ENCODE measurements at places on chromosomes 2 and 18.

GRCh38 chr2:46813020-46813415 is 102.6 kb downstream of the MCFD2 start:
- DNase-seq = no peak

GRCh38 chr18:8808001-8808400 is 102.6 kb downstream of the MTCL1 start:
- DNase-seq = no peak

DNA sequence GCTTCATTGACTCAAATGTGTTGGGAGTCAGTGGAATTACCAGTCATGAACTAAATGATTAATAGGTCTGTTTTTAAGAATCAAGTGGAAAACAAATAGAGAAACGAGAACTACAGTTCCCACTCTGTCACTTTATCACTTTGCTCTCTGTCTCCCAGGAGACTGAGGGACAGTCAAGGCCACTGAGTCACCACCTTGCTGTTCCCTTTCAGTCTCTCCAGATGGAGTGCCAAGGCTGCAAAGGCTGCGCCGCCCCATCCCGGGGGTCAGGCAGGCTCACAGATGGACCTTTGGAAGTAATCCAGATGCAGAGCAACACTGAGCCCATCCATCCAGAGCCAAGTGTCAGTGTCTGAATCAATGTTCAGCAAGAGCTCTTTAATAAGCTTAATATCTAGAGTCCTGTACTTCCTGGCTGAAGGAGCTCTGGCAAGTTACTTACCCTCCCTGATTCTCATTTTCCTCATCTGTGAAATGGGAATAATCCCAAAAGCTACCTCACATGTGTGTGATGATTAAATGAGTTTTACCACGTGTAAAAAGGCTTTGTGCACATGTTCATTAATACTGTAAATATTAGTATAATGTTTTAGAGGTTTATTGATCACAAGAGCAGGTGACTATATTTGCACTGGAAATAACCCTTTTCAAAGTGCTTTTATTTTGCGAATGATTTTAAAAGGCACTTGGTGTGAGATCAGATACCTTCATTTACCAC is 43.0 kb upstream of the EFEMP1 start:
- no peak for DNase-seq

DNA sequence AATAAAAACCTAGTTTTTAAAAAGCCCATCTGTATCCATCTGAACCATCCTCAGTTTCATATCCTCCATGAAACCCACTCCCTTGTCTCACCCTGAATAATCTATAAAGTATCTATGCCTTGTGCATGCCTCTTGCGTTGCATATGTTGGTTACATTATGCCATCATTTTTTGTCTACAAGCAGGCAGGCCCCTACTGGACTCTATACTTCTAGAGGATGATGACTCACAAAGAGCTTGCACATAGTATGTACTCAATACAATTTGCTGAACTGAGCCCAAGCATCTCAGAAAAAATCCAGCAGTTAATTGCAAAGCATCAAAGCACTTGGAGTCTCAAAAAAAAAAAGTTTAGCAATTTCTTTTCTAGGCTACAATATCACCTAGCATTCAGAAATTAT is 95.6 kb downstream of the DYM start:
- DNase-seq = no peak

DNA sequence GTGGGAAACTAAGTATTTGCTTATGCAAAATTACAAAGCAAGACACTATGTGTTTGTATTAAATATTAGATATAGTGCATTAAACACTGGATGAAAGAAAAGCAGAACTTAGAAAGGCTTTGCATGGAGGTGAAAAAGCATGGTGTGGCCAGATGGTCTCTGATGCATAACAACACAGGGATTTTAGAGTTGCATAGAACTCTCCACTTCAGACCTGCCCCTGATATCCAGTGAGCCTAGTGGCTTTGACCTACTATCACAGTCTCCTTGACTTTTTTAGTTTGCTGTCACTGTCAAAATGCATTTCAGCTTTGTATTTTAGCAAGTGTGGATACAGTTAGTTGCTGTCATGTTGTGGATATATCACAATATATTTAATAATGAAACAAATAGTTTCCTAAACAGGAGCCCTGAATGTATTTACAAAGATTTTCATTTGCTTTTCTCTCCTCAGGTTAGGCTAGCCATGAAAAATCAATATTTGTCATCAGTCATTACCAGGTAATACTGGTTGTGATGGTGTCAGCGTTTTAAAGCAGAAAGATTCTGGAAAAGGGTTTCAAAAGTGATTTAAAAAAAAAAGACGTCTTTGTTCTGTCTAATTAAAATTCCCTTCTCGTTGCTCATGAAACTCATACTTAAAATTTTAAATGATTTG is 5.2 kb downstream of the CSRNP3 start:
- no peak for DNase-seq

DNA sequence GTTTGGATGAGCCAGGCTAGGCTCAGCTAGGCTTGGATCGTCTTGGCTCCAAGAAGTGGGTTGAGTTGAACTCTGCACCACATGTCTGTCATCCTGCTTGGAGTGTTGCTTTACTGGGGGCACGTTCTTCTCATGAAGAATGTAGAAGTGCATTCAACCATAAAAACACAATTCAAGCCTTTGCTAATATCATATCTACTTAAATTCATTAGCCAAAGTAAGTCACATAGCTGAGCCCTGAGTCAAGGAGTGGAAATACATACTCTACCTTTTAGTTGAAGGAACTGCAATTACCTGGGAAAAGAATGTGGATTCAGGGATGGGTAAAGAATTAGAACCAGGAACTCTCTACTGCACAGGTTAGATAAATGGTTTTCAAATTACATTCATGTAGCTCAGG is 360.4 kb upstream of the KCNH7 start:
- DNase-seq = no peak

GRCh38 chr18:12233378-12233777 is 20.8 kb upstream of the CIDEA start:
- DNase-seq = no peak

DNA sequence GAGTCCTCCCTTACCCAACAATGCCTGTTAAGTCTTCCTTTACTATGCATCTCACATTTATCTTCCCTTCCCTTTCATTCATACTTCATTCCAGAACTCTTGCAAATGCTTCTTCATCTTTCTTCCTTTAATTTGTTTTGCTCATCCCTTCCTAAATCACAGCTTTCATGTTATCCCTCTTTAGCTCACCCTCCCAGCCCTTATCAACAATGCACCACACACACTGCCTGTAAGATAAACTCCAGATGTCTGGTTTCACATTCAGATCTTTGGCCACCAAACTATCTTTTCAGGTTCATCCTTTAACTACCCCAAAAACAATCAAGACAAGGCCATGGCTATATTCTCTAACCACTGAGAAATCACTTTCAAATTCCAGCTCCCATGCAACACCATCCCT is 3.4 kb downstream of the CCDC93 start:
- DNase-seq = no peak

- DNase-seq = peak; percentile 71
Measured at GRCh38 chr18:56402872-56403516, 235.4 kb downstream of the TXNL1 start.

DNA sequence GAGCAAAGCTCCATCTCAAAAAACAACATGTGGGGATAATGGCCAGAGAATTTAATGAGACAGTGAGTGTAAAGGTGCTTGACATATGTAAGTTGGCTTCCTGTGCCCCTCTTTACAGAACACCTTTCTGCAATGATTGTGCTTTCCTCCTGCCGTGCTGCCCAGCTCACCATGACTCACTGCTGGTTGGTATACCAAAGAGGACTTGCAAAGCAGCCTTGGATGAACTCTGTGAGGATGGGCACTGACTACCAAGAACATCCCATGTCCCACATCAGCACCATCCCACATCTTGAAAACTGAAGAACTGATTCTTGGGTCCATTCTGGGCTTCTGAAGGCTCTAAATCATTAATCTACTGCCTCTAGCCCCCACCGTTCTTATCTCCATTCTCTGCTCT is 52.2 kb downstream of the NGEF start:
- no peak for DNase-seq

- no peak for DNase-seq
Measured at GRCh38 chr18:35215026-35215425, 25.8 kb upstream of the ZNF397 start.

DNA sequence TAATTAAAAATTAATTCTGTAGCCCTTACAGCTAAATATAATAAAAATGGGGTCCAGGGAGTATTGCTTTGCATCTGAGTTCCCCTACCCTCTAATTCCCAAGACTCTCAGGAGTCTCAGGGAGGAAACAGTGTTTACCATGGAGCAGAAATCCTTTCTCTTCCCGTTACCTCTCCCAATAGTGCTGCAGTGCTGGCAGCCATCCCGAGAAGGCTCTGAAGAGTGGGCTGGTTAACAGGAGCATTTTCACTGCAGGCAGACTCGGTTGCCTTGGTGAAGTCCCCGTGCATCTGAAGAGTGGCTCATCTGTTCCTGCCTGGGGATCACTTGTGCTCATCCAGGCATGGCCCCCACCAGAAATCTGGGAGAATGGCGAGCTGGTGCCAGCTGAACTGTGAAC is 41.8 kb upstream of the TMEM178A start:
- DNase-seq = no peak

- peak; percentile 27 for DNase-seq
Measured at GRCh38 chr2:24382363-24383073, 22.2 kb upstream of the ITSN2 start.

DNA sequence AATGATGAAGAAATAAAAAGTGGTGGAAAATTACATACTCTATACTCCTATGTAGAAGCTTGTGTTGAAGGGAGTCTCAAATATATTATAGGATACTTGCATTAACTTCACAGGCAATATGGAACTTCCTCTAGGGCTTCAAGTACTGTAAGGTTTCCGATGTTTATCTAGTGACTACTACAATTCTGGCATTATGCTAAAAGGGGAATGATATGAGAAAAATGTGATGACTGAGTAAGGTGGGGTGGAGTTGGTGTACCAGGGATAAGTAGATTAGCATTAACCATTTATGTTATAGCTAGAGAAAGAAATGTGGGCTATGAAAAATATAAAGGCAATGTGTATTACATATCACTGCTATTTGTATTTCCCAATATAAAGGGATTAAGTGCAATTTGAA is 229.5 kb downstream of the DCC start:
- no peak for DNase-seq

- DNase-seq = no peak
Measured at GRCh38 chr2:3712831-3713503, 9.6 kb downstream of the DCDC2C start.

DNA sequence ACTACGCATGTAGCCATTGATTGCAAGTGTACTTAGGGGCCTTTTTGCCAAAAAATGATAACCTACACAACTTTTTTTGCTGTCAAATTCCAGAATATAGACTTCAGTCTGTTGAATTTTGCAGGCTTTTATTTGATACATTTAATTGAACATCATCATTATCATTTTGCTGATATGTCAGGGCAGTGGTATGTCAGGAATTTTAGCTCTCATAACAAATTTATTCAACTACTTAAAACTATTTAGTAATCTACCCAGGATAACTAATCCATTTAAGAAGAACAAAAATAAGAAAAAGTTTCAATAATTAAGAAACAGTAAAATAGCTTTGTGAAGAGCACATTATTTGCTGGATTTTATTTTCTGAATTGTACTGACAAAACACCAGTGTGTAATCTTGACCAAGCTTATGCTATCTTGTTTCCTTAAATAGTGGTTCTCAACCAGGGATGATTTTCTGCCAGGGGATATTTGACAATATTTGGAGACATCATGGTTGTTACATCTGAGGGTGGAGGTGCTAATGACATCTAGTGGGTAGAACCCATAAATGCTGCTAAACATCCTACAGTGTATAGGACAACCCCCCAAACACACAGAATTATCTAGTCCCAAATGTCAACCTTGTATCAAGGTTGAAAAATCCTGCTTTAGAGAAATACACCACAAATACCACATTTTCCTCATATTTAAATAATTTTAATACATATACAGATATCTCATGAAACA is 12.1 kb upstream of the TTN start:
- no peak for DNase-seq

DNA sequence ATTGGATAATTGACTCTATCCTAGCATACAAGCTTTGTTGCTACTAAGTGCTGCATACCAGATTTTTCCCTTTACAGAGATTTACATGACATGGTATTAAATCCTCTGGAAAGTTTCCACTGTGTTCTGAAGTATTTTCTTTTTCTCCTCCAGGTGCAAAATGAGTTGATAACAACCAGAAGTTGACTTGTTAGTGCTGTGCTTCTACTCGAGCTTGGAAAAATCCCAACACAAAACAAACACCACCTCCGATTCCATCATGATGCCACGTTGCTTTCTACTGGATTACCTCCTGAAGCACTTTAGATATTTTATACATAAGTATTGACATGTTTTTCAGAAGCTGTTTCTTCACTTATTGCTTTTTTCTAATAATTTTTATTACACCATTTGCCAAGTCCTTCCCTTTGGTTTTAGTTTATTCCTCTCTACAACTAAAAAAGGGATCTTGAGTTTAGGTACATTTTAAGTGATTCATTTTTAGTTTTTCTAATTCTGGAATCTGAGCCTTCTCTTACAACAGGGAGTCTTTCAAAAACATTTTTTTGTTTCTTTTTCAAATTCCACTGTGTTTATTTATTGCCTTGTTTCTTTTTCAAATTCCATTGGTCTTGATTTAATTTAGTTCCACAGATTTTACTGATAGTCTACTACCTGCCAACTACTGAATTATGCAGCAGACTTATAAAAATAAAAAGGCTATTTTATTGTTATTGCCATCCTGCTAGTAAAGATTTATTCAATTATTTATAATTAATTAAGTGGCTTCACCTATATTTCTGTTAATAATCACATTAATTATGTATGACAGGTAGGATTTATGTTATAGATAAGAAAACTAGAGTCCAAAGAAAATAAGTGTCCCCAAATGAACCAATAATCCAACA is 143.4 kb downstream of the PPP1R1C start:
- DNase-seq = no peak

GRCh38 chr18:6039055-6039454 is 143.7 kb upstream of the TMEM200C start:
- no peak for DNase-seq

- DNase-seq = no peak
Measured at GRCh38 chr2:235893129-235893698, 275.0 kb downstream of the GBX2 start.

DNA sequence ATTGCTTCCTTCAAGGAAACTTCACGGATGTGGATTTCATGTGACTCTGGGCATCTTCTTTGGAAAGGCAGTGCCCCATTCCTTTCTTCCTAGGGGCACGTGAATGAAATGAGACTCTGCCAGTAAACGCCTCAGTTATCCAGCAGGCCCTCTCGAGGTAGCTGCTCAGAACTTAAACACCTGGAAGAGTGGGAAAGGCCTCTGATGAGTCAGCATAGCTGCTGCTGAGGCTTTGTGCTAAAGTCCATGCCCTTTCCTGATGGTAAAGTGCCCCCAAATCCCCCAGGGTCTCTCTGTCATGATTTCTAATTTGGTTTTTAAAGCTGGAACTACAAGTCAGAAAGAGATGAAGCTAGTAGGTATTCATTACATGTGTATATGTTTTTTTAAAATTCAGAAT is 3.8 kb downstream of the SLC1A4 start:
- DNase-seq = no peak

DNA sequence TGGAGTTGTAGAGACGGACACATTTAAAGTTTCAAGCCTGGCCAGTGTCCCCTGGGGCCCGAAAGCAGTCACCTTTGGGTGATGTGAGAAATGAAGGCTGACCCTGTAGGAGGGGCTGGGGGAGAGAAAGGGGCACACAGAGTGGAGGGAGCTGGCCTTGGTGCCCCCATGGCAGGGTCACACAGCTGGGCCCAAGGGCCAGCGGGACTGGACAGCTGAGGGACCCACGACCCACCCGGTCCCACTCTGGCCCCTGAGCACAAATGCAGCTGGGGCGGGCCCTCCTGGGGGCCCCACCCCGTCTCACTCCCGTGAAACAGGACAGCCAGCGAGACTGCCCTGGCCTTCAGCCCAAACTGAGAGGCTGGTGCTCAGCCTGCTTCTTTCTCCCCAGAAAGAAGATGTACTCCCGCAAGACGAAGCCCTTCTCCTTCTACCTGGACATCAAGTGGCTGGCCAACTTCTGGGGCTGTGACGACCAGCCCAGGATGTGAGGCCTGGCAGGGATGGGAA is 6.1 kb downstream of the AGXT start:
- no peak for DNase-seq
